Stimulated activated CD4-positive, alpha-beta T cell treated with anti-CD3 and anti-CD28 coated beads, Interleukin-2, amount 100 ng/mL, for 48 hours (primary cell): ENCODE measurements at places on chromosomes 16 and 17.

DNA sequence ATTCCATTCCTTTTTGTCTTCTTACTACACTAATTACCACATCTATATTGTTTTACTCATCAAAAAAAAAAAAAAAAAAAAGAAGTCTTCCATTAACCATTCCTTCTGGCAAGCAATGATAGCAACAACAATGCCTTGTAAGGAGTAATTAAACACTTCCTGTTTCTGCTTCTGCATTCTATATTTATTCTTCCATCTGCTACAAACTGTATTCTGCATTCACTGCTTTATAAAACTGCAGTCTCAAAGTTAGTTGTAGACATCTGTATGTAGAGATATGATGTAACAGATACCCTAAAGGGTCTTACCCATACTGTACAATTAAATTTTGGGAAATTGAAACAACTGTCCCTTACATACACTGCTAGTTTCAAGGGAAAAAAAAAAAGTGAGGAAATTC lies 28.7 kb upstream of the ABCA6 start:
- DNase-seq = no peak

- DNase-seq = no peak
These were observed 31.0 kb upstream of the SLC5A10 start for GRCh38 chr17:18920911-18921441.

GRCh38 chr17:80123791-80124190 lies 22.4 kb downstream of the GAA start:
- DNase-seq = no peak

DNA sequence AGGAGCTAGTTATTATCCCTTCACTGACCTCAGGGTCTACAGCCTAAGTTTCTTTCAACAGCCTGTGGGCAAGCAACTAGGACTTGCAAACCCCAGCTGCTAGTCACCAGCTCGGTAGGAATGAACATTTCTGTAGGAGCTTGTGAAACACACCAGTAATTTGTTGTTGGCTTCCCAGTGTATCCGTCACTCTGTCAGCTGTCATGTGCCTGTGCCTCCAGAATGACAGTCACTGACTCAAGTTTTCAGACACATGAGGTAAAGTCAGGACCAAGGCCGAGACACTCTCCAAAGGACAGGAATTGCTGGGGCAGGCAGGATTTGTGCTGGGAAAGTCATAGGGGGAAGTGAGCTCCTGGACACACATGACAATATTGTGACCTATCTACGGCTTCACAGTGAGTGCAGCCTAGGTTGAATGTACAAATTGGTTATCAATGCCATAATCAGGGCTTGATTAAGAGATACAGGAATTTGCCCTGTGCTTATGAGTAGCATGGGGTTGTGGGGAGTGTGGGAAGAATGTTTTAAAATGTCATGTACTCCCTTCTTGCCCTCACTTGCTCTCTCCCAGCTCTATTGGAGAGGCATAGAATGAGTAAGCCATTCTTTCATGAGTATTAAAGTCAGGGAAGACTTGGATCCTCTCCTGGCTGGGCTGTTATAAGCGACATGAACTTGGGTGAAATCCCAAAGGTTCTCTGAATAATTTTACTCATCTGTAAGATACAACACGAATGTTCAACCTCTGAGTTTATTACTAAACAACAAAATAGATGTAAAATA lies 391.4 kb downstream of the UTP18 start:
- no peak for DNase-seq

GRCh38 chr16:49092704-49093103 lies 188.9 kb downstream of the CBLN1 start:
- DNase-seq = no peak

DNA sequence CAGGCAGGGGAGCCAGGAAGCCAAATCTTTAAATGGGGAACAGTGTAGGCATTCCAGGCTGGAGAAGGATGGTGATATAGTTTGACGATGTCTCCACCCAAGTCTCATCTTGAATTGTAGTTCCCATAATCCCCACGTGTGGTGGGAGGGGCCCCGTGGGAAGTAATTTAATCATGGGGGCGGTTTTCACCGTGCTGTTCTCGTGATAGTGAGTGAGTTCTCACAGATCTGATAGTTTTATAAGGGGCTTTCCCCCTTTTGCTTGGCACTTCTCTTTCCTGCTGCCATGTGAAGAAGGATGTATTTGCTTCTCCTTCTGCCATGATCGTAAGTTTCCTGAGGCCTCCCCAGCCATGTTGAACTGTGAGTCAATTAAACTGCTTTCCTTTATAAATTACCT lies 28.8 kb downstream of the GINS3 start:
- no peak for DNase-seq

DNA sequence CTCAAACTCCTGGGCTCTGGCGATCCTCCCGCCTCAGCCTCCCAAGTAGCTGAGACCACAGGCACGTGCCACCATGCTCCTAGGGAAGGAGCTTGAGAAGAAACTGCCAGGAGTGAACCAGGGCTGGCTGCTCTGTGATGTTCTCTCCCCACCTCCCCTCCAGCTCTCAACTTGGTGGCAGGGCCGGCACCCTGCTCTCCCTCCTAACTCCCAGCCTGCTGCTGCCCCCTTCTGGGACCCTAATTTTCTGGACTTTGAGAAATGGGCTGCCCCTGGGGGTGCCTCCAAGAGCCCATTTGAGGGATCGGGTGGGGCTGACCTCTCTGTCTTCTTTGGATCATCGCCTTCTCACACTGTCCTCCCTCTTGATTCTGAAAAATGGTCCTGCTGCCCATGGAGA lies 14.9 kb upstream of the STAT3 start:
- peak; percentile 49 for DNase-seq

GRCh38 chr16:83813823-83814658 lies 6.3 kb downstream of the HSBP1 start:
- DNase-seq = no peak

- DNase-seq = no peak
These were observed 9.9 kb downstream of the CASC3 start for GRCh38 chr17:40150276-40150675.

DNA sequence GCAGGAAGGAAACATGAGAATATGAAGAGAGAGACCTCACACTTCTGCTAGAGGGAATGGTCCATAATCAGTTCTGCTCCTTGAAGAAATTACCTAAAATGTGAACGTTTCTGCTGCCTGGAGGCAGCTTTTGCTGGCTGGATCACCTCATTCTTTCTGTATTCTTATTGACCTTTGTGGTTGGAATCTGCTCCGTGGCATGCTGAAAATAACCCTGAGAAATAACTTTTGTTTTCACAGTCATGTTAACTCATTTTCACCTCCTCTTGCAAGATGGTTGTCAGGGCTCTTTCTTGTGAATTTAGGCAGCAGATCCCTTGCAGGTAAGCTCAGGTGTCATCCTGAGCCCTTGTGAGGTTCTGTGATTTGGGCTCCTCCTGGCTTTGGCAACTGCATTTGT lies 70.2 kb downstream of the IRF8 start:
- no peak for DNase-seq

DNA sequence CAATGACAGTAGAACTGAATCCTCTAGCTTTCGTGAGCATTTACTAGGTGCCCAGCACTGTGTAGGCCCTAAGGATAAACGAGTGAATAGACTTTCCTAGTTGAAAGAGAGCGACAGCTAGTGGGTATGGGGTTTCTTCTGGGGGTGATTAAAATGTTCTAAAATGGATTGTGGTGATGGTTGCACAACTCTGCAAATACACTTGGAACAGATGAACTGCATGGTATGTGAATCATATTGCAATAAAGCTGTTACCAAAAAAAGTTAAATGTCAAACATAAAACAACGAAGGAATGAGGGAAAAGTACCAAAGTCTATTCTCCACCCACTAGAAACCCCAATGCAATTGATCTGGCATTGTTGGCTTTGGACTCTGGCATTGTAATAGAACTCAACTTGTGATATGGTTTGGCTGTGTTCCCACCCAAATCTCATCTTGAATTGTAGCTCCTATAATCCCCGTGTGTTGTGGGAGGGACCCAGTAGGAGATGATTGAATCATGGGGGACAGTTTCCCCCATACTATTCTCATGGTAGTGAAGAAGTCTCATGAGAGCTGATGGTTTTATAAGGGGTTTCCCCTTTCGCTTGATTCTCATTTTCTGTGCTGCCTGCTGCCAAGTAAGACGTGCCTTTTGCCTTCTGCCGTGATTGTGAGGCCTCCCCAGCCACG lies 70.5 kb downstream of the MARF1 start:
- DNase-seq = no peak

- DNase-seq = no peak
These were observed 84.1 kb upstream of the DNAJA2 start for GRCh38 chr16:47057630-47057993.

DNA sequence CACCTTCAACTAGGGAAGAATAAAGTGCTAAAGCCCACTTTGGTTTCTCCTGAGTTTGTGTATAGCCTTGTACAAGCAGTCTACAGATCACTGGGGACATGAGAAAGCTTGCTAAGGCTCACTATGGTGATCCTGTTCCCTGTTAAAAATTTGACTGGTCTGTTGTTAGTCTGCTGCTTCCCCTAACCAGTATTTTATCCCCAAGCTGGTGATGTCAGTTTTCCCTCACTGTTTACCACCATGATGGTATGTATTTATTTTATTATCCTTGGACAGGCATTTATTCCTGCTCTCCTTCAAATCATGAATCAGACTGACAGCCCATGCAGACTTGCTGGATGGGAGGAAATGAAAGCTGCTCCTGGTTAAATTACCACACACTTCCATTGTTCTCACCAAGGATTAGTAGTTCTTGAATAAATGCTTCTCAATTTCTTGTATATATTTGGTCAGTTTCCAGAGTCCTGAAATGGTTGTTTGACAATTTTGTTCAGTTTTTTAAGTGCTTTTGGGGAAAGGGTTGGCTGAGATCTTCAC lies 99.6 kb downstream of the CA4 start:
- no peak for DNase-seq

- DNase-seq = no peak
These were observed 5.7 kb upstream of the DHX8 start for GRCh38 chr17:43477832-43478634.

- DNase-seq = no peak
These were observed 33.9 kb upstream of the GSE1 start for GRCh38 chr16:85579191-85579590.

DNA sequence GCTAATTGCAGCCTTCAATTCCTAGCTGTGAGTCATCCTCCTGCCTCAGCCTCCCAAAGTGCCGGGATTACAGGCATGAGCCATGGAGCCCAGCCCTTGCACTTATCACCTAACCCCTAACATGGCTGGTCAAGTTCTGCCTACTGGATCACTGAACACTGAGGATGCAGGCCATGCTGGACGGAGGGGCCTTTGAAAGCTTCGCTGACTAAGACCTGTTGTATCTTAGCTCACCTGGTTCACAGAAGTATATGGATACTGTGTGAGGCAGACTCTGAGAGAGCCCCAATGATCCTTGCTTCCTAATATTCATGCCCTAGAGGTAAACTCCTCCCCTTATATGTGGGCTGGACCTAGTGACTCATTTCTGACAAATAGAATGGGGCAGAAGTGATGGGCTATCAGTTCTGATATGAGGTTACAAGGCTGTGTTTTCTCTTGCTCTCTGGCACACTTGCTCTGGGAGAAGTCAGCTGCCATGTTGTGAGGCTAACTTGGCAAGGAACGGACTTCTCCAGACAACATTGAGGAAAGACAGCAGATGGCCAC lies 11.7 kb upstream of the TMIGD1 start:
- no peak for DNase-seq

DNA sequence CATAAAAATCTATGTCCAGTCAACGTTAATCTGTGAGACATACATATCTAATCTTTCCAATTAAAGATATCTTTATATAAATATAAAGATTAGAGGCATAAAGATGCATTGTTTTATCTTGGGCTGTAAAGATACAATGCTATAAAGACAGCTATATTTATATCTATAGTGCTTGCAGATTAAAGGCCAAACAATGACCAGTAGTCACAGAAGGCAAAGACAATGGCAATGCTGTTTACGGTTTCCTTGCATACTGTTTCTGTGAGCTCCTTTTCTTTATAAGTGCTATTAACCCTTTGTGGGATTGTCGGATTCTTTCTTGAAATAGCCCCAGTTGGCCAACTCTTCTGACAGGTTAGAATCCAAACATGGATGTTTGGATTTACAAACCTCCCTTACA lies 85.5 kb upstream of the SALL1 start:
- DNase-seq = no peak

DNA sequence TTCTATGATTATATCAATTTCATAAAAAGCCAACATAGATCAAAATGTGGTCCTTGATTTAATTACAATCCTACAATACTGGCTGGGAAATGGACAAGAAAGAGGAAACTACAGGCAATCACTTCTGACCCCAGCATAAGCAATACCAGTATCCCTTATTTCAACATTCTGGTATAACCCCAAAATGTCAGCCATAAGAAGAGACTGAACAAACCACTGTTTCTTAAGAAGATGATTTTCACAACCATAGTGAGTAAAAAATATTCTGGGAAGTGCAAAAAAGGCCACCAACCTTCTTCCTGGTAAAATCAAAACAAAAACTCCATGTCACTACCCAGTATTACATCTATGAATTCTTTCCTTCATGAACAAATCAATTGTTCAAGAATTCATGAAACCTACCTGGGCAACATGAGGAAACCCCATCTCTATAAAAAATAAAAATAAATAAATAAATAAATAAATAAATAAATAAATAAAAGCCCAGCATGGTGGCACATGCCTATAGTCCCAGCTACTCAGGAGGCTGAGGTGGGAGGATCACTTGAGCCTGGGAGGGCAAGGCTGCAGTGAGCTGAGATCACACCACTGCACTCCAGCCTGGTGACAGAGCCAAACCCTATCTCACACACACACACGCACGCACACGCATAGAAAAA lies 7.5 kb downstream of the N4BP1 start:
- DNase-seq = no peak
